ENCODE measurements at places on chromosomes 1 and 21.

DNA sequence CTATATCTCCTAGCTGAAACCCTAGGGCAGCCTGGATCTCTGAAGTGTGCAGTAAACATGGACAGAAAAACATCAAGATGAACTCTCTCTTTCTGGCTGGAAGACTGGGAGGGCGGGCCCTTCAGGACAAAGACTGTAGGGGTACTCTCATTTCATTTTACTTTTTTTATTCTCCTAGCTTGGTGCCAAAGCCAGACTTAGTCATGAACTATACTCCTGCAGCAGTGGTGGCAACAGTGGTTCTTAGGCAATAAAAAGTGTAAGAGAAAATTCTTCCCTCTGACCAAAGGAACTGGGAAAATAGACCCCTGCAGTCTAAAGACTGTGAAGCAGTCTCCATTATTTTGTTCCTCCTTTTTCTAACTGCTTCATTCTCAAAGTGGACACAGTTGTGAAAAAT is 213.8 kb upstream of the JUN start:
- no peak for DNase-seq

DNA sequence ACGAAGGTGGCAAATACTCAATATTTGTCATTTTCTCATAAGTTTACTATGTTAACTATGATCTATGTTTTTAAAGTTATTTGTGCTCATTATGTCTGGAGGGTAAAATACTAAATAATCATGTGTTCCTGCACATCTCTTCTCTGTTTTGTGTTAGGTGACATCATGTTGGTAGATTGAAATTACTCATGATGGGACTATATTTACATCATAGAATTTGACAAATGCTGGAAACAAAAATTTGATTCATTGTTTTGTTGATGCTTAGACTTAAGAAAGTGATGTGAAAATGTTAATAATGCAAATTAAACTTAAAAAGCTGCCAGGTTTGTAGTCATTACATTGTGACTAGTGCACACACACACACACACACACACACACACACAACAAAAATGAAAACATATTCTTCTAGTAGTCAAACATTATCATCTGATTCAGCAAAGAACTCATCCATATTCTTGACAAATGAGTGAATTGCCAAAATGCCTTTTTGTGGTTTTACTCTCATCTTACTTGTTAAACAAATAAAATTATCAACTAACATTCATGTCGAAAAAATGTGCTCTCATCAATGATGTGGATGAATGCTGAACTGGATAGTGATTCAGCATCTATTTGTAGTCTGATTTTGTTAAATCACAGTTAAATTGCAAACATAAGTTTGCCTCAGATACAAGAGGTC is 870.7 kb downstream of the BRINP3 start:
- no peak for DNase-seq

DNA sequence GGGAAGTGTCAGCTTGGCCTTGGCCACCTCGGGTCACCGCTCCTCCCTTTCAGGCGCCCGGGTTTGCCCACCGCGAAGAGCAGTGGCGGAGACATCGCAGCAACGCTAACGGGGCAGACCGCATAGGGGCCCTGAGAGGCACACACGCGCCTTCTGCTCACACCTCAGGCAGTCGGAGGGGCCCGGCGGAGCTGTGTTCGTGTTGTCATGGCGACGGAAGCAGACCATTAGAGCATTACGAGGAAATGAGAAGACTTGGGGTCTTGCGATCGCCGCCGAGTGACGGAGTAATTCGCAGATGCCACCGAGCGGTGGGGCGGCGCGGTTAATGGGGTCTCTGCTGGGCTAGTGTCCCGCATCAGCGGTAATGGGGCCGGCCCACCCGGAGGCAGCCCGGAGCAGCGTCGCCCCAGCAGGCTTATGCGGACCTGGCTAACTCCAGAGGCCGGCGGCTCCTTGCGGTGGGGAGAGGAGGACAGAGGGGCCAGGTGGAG is 144.1 kb downstream of the TNR start:
- DNase-seq: no peak

- DNase-seq: no peak
Measured at GRCh38 chr1:67339623-67340343, 32.1 kb downstream of the IL12RB2 start.

GRCh38 chr1:175840787-175841186 is 97.4 kb upstream of the TNR start:
- no peak for DNase-seq

- no peak for DNase-seq
Measured at GRCh38 chr1:14615549-14616218, 17.2 kb downstream of the KAZN start.

GRCh38 chr1:182101415-182102042 is 40.0 kb upstream of the ZNF648 start:
- DNase-seq: no peak

GRCh38 chr1:35557118-35557610 is at the start of gene KIAA0319L:
TSS of gene KIAA0319L (minus strand) at chr1:35557403. CDS start at chr1:35554491, 2,912 bp downstream.
- DNase-seq: peak; percentile 62

GRCh38 chr21:15209224-15209623 is 144.4 kb upstream of the NRIP1 start:
- DNase-seq: no peak

GRCh38 chr1:40684669-40685068 is 6.8 kb upstream of the NFYC start:
- no peak for DNase-seq

DNA sequence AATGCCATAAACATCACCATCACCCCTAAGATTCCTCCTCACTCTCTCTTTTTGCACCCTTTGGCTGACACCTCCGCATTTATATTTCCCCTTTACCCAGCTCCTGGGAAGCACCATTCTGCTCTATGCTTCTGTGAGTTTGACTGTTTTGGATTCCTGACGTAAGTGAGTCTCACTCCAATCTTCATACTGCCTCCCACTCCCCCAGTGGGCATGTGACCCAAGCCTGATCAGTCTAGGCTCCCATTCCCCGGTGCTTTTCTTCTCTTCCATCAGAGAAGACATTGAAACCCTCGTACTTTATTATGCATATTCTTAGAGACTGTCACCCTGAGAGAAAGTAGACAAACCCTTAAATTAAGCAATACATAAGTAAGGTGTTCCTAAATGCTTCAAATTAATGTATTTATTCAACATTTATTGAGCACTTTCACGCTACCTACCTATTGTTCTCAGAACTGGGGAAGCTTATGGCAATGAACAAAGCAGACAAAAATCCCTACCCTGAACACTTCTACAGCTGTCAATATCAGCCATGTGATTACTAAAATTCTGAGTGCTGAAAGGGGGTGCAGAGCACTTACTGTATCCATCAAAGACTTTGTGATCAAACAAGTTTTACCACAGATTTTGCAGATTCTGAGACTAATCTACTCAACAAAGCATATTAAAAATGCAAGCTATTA is 43.4 kb upstream of the DIPK1A start:
- no peak for DNase-seq

DNA sequence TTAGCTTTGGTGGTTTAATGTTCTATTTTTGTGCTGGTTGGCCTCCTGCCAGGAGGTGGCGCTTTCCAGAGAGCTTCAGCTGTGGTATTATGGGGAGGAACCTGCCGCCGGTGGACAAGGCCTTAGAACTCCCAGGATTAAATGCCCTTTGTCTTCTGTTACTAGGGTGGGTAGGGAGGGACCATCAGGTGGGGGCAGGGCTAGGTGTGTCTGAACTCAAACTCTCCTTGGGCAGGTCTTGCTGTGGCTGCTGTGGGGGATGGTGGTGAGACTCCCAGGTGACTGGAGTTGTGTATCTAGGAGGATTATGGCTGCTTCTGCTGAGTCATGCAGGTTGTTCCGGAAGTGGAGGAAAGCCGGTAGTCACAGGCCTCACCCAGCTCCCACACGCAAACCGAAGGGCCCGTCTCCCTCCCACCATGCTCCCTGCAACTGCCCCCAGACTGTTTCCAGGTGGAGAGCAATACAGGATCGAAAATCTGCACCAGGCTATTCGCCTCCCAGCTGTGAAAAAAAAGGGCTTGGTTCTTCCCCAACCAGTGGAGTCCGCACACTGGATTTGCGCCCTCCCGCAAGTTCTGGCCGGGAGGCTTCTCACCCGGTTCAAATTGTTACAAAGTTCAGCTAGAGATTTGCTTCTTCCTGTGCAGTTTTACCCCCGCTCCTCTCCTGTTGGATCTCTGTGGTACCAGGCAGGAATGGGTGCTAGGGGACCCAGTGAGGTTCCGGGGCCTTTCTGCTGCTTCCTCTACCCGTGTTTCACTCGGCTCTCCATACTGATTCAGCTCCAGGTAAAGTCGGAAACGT is 220.5 kb downstream of the CENPF start:
- no peak for DNase-seq

GRCh38 chr1:52709016-52709415 is 10.9 kb upstream of the COA7 start:
- DNase-seq: no peak

DNA sequence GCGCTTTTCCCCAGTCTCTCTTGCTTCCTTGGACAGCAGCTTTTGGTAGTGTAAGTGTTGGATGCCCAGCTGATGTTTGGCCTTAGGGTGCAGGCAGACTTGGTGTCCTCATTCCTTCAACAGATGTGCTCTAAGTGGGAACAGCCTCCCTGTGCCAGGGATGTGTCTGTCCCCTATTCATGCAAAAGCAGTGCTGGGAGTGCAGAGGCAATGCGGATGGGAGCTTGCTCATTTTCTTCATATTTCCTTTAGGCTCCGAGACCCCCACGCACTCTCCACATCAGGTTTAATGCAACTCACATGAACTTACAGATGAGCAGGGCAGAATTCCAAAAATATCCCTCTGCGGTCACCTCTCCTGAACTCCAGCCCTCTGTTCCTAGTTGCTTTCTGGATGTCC is 96.1 kb downstream of the IER5 start:
- no peak for DNase-seq

GRCh38 chr1:64574301-64574700 is 104.4 kb downstream of the CACHD1 start:
- no peak for DNase-seq

DNA sequence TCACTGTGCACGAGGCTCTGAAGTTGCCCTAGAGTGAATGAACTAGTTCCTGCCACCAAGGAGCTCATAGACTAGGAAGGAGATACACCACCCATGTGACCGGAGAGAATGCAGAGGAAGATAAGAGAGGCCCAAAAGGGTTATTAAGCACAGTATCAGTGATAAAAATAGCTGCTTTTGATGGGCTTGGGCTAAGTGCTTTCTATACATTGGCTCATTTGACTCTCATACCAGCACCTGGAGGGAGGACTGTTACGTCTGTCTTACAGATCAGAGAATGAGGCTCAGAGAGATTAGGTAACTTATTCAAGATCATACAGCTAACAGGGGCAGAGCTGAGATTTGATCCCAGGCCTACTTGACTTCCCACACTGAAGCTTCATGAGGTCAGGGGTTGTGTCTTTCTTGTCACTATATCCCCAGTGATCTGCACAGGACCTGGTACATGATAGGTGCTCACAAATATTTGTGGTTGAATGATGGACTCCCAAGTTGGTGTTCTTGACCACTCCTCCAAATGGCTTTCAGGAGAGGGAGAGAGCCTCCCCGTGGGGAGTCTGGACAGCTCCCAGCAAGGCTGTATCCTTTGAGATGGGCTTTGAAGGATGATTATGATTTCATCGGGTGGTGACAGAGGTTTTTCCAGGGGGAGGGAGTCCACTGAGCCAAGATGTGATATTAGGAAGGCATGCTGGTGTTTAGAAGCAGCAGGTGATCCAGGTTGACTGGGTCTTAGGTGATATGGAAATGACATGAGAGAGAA is 14.4 kb downstream of the PPFIA4 start:
- no peak for DNase-seq

- DNase-seq: no peak
Measured at GRCh38 chr1:48691429-48692001, 85.2 kb downstream of the BEND5 start.

- DNase-seq: no peak
Measured at GRCh38 chr1:234170622-234171021, 202.6 kb upstream of the COA6 start.

DNA sequence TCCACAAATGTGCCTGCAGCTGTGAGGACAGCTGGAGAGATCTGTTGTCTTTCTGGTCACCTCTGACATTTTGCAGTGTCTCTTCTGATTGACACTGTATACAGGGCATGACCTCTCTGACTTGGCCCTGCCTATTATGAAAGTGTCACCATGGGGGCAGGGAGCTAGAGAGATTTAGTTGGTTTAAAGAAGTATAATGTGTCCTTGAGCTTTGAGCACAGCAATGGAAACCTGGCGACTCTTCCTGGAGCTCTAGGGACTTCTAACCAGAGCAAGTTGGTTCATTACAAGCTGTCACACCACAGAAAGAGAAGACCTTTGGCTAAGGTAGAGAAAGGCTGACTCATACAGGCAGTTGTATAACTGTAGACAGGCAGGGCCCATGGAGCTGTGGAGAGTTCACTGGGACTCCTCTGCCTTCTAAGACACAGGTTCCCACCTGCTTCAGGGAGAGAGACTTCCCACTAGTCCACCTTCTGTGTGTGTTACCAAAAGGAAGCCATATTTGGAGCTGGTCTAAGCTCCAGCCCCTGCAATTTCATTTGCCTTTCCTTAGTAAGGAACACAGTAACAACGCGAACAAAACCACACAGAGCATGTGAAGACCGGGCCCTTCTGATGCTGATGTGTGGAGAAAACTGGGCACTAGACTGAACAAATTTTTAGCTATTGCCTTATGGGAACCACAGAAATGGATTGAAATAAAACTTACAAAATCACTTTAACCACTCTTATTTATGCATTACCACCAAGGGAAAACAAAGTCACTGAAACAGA is 90.5 kb upstream of the ADAR start:
- DNase-seq: no peak

DNA sequence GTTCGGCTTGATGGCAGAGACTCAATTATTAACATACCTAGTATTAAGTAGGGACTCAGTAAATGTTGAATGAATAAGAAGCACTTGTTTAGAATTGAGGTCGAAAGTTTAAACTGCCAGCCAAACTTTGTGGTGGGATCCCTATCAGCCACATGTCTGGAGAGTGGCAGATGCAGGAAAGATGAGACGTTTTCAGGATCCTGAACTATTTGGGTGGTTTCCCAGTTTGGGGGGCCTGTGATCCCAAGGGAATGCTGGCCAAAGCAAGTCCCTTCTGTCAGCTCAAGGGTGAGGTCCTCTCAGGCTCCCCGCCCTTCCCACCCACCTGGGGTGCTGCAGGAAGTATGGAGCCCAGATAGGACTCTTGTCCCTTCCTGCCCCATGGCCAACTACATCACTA is 38.6 kb downstream of the KCNC4 start:
- DNase-seq: no peak

GRCh38 chr1:113768916-113769600 is 9.8 kb upstream of the PHTF1 start:
- DNase-seq: no peak

GRCh38 chr1:16938351-16939321 is 16.9 kb downstream of the CROCC start:
- no peak for DNase-seq

DNA sequence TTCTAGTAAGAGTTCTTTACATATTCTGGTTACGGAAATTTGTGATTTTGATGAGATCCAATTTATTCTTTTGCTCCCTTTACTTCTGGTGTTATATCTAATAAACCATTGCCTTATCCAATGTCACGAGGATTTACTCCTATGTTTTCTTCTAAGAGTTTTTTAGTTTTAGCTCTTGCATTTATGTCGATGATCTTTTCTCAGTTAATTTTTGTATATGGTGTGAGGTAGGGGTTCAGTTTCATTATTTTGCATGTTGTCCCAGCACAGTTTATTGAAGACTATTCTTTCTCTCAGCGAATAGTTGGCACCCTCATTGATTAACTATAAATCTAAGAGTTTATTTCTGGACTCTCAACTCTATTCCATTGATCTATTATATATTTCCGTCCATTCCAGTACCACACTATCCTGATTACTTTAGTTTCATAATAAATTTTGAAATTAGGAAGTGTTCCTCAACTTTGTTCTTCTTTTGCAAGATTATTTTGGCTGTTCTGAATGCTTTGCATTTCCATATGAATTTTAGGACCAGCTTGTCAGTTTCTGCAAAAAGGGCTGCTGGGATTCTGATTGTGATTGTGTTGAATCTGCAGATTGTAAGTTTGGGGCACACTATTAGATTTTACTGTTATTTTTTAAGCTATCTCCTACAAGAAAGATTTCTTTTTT is 4.0 kb downstream of the KDM1A start:
- DNase-seq: no peak
